ENCODE measurements at places on chromosomes 5 and 9.
A peak's percentile ranks its signal among the peaks of the same experiment; 100 is the strongest.

- no peak for DNase-seq
Observed at GRCh38 chr5:119418606-119419100, 33.6 kb upstream of the HSD17B4 start.

GRCh38 chr9:71897577-71897976 is 13.4 kb downstream of the ABHD17B start:
- DNase-seq: no peak

DNA sequence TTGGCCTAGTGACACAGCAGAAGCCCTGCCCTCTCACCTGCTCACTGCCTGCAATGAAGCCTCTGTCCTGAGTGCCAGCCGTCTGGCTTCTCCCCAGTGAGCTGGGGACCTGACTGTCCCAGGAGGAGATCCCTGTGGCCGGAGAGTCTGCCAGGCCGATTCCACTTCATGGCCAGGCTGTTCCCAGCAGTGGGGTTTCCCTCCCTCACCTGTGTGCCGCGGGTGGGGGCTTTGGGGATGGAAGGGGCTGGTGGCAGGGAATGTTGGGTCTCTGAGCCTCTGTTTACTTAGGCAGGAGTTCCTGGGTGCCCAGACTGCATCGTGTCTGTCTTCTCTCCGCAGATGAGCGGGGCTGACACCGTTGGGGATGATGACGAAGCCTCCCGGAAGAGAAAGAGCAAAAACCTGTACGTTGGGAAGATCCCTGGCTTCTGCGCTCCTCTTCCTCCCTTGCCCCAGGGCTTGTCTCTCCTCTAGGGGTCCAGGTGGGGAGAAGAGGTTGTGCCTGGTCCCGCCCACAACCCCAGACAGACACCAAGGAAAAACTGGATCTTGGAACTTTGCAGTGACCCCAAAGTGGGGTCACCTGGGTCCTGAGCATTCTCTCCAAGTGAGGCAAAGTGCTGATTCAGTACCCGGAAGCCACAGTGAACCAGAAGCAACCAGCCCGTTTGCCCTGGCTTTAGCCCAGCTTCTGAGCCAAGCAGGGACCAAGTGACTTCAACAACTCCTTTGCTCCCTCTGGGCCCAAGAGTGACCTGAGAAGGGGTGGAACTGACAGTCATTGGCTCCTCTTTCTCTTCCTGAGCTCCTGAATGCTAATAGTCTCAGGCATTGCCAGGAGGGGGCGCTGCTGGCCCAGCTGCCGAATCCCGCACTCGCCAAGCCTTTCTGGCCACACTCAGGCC is 127.7 kb downstream of the RGS3 start:
- DNase-seq: peak; percentile 87

DNA sequence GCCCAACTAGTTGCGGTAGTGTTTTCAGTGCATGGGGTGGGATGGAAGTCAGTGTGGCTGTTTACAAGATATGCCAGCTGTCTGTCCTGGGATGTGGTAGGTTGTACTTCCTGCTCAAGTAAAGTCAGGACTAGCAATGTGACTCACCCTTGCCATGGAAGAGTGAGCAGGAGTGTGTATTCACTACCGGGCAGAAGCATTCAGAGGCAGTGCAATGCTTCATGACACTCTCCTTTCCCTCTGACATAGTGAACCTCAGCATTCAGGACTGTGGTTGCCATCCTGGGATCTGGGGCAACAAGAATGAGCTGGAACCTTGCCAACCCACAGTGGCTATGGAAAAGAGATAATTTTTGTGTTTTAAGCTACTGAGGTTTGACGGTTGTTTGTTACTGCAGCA is 68.9 kb downstream of the BOD1 start:
- DNase-seq: no peak

- DNase-seq: no peak
Observed at GRCh38 chr9:122276096-122276495, 11.4 kb downstream of the MRRF start.

GRCh38 chr5:44389090-44389822 is at the start of gene FGF10:
Gene FGF10, minus strand, starts transcription at chr5:44389420. Its CDS starts 738 bp downstream, at chr5:44388682.
- peak; percentile 70 for DNase-seq

- no peak for DNase-seq
Observed at GRCh38 chr5:154356020-154356655, 89.7 kb upstream of the SAP30L start.

- no peak for DNase-seq
Observed at GRCh38 chr5:158923799-158924551, 175.7 kb downstream of the EBF1 start.

- no peak for DNase-seq
Observed at GRCh38 chr5:143582869-143583268, 179.4 kb upstream of the NR3C1 start.

DNA sequence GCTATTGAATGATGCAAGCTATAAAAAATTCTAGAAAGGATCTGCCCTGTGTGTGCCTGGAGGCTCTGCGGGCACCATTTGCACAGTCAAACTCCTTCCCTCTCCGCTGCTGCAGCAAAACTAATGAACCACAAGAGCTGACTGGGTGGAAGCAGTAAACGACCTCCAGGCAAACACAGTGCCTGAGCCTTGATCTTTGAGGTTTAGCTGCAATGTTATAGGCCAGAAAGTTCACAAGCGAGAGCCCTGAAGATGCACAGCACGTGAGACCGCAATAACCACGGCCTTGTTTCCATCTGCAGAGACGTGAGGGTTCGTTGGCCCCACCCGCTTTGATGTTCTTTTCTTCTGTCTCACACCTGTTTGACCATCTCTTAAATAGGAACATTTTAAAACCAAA is 69.2 kb upstream of the S1PR3 start:
- no peak for DNase-seq

GRCh38 chr5:18098691-18099090 is 464.4 kb downstream of the TAF11L14 start:
- DNase-seq: no peak

DNA sequence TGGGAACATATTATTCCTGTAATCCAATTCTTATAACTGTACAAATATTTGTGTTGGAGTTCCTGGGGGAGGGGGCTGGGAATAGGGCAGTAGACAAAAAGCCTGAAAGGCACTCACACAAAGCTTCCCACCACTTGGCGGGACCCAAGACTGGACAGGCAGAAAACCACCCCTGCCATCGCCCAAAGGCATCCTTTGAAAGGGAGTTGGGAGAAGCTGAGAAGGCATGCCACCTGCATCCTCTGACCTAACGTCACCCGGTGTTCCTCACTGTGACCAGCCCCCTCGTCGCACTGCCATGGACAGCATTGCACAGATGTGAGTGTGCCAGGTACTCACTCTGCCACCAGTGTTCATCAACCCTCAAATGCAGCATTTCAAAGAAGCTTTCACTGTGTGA is 80.6 kb upstream of the SMIM23 start:
- DNase-seq: peak; percentile 55

DNA sequence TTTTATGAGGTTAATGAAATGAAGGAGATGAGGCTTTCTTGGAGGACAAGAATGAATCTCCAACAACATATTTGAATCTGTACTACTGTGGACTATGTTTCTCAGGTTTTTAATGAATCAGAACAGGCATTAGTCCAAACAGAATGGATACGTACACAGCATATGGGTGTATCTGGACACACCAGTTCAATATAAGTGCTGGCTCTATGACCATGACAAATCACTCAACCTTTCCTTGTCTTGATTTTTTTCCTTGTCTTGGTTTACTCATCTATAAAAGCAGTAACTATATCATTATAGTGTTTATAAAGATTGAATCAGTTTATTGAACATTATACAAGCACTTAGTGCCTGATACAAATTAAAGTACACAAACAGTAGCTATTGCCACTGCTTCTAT is 104.1 kb downstream of the AP3B1 start:
- DNase-seq: no peak

GRCh38 chr5:128826275-128826674 is 139.0 kb upstream of the SLC27A6 start:
- no peak for DNase-seq

GRCh38 chr9:70924380-70924779 is 197.0 kb downstream of the TRPM3 start:
- no peak for DNase-seq

GRCh38 chr5:4762316-4762715 is 377.8 kb upstream of the ADAMTS16 start:
- DNase-seq: no peak

- no peak for DNase-seq
Observed at GRCh38 chr9:34998266-34998665, 8.7 kb downstream of the DNAJB5 start.

GRCh38 chr9:89177944-89178829 is at the start of gene SHC3:
Gene SHC3, minus strand, starts transcription at chr9:89178818. Its CDS starts 358 bp downstream, at chr9:89178460.
- no peak for DNase-seq

DNA sequence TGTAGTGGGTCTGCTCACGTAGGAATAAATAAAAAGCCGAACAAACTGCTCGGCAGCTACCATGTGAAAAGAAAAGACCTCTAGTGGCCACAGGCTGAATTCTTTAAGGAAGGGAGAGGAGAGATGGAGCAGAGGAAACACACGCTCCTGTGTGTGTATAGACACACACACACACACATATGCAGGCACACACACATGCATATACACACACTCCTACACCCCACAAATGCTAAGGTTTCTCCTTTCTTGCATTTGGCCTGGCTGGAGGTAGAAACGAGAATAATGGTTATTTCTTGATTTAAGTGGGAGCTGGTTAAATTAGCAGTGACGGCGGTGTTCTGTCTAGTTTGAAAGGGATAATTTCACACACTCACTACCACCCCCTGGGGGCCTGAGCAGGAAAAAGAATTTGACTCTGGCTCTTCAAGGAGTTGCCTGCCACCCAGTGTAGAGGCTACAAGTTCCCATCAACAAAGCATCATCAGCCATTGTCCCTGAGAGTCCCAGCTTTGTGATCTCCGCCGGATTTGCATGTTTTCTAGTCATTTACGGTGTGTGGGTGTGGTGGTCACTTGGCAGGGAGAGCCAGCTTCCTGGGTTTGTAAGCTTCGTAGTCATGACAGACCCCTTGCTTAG is at the start of gene INSYN2B:
Gene INSYN2B, minus strand, starts transcription at position 78 of the 636 bp plus-strand sequence. CDS start 96,597 bp downstream, outside the sequence.
- peak; percentile 76 for DNase-seq

DNA sequence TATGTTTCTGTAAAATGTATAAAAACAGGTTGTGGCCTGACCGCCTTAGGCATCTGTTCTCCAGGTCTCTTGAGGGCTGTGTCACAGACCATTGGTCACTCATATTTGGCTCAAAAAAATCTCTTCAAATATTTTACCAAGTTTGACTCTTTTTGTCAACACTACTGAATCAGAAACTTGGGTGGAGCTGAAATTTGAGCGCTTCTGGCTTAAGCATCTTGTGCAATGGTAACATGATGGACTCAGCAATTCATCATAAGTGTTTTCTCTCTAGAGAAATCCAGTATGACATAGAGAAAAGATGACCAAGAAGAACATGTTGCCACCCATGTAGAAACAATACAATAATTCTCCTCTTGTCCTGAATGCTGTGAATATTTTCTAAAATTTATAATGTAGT is 387.9 kb downstream of the MAT2B start:
- DNase-seq: no peak

GRCh38 chr9:28031521-28032267 is 458.4 kb upstream of the C9orf72 start:
- no peak for DNase-seq

DNA sequence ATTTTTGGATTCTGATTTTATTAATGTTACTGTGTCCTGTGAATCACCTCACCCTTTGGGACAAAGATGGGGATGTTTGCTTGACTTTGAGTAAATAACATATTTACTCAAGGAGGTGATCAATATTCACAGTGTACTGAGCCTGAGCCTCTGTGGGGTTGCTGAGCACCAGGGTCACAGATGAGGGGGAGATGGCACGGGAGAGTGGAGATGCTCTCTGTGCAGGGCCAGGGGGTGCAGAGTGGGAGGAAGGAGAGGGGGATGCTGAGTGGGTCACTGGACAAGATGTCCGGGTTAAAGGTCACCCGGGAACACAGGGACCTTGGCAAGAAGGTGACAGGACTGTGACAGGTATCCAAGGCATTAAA is 4.0 kb downstream of the SQSTM1 start:
- no peak for DNase-seq

DNA sequence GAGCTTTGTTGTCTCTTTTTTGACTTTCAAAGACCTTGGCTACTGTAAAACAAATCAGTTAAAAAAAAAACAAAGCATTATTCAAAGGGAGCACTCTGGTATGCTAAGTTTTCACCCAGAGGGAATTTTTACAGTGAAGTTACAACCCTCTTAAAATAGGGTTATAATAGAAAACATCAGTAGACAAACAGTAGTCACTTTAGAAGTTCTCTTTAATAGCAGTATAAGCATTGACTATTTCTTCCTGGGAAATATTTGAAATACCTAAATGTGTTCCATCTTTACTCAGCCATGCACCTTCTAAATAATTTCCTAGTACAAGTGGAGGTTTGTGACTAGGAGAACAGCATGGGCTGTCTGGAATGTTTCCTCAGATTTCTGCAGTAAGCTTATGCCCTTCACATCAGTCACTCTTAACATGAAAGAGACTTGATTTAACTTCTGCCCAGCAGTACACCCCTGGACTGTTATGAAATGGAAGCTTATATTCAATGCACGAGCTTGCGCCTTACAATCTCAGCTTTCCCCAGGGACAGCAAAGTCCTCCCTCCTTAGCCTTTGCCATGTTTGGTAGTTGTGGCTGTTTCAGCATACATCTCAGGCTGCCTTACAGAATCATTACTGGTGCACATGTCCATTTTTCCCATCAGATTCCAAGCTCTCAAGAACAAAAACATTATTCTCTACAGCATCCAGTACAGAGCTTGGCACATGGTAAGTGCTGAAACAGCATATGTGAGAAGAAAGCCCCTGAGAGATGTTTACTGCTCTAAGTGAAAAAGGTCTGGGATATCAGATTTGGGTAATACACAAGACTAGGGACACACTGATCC is 191.5 kb downstream of the ZNF608 start:
- DNase-seq: no peak

DNA sequence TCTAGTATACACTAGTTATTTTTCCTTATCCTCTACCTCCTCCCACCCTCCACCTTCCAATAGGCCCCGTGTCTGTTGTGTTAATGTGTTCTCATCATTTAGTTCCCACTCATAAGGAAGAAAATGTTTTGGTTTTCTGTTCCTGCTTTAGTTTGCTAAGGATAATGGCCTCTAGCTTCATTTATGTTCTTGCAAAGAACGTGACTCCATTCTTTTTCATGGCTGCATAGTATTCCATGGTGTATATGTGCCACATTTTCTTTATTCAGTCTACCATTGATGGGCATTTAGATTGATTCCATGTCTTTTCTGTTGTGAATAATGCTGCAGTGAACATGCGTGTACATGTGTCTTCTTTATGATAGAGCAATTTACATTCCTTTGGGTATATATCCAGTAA is 146.5 kb upstream of the GAS1 start:
- DNase-seq: no peak

DNA sequence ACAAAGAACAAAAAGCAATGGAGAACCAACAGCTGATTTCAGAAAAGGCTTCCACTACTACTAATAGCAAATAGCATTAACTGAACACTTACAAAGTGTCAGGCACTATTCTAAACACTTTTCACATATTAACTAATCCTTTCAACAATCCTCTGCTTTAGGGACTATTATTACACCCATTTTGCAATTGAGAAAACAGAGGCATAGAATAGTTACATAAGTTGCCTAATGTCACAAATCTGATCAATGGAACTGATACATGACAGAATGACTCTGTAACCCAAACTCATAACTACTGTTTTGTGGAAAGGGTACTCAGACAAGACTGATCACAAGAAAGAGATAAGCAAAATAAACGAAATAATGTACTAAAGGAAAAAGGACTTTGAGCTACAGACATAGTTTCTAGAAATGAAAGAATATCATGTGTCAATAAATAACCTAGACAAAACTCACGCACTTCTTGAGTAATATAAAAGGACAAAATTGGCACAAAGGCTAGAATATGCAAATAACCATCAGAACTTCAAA is 31.3 kb downstream of the ABHD17B start:
- no peak for DNase-seq

GRCh38 chr5:160441311-160441781 is 19.7 kb downstream of the PTTG1 start:
- no peak for DNase-seq

- DNase-seq: no peak
Observed at GRCh38 chr5:127645300-127645726, 3.6 kb upstream of the CTXN3 start.
